Activated CD8-positive, alpha-beta memory T cell treated with anti-CD3 and anti-CD28 coated beads for 48 hours (primary cell): ENCODE measurements at places on chromosomes 6 and 20.

GRCh38 chr20:48421547-48421946 is 406.3 kb downstream of the PREX1 start:
- no peak for DNase-seq

DNA sequence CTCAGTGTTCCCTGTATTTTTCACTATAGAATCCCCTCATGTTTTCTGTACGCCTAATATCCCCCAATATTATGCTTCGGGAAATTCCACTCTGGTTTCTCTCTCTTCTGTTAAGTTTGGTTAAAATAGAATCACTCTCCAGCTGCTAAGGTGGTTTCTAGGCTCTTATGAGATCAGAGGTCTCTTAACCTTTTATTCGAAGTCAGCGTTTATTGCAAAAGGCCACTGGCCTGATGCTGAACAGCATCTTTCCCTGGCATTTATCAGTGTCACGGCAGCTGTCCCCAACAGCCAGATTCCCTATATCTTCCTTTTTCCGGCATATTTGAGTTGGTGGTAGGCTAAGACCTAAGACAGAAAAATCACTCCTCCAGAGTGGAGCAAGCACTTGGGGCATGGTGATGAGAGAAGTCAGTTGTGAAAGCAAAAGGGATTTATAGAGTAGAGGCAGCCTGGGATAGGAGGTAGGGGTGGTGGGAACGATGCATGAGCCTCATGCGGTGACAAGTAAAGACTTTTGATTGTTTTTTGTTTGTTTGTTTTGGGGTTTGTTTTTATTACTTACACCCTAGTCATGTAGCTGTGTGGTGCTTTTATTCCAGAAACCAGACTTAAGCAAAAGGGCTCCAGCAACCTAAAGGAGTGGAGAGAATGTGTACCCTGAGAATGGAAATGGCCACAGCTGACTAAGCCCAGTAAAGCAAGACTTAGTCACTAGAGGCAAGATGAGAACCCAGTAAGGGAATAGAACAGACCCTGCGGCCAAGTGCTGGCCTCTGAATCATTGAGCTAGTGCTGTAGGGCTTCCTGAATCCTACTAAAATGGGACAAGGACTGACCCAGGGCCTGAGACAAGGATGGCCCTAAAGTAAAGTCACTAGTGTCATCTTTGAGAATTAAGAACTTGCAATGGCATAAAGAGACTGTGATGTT is 233.0 kb upstream of the PRND start:
- DNase-seq = no peak

DNA sequence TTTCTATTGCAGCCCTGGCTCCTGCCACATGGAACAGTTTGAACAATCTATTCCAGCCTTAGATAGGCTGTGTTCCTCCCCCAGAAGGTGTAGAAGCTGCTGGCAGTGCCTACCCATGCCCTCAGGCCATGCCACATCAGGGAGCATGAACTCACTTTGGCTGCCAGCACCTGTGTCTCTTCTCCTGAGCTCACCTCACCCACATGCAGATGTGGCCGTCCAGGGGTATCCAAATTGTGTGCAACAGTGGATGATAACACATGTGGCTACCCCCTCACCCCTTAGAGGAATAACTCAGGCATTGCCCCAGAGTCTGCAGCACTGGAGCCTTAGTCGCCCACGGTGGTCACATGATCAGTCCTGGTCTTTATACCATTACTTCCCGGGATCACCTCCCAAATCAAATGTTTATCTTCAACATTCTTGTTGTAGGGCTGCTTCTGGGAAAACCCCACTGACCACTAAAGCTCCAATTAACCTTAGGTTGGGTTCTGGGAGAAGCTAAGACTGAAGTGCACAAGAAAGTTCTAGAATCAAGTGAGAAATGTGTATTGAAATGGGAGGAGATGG is 110.4 kb downstream of the BANF2 start:
- no peak for DNase-seq

DNA sequence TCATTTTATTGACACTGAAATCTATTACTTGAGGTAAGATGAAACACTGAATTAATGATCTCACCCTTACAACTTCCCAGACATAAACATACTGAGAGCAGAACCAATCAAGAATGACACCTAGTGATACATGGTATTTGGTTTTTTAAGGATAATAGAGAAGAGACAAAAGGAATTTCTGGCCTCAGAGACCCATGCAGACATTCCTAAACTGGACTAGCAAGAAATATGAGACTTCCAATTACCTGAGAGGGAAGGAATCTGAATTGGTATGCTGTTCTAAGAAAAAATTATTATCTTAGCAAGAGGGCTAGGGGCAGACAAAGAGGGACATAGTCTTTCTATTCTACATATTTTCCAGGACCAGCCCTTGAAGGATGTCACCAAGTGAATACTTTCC is 141.1 kb downstream of the BMP5 start:
- DNase-seq = no peak

DNA sequence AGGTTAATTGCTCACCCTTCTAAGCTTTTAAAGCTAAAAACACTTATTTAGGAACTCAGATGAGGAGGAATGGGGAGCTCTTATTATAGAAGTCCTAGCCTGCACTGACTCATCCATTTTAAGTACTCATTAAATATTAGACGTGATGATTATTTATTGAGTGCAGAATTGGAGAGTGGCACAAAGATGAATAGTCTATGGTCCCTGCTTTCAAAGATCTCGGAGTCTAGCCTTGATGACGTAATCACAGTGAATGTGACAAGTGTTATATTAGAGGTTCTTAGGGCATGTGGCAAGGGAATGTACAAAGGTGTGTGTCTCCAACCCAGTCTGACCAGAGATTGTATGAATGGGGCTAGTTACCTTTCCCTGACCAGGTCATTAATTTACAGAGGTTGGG is 68.7 kb upstream of the CD83 start:
- DNase-seq = no peak

GRCh38 chr6:13910443-13910842 is 14.3 kb upstream of the RNF182 start:
- DNase-seq = no peak

GRCh38 chr20:43725666-43726065 is 1.1 kb downstream of the GTSF1L start:
- no peak for DNase-seq

DNA sequence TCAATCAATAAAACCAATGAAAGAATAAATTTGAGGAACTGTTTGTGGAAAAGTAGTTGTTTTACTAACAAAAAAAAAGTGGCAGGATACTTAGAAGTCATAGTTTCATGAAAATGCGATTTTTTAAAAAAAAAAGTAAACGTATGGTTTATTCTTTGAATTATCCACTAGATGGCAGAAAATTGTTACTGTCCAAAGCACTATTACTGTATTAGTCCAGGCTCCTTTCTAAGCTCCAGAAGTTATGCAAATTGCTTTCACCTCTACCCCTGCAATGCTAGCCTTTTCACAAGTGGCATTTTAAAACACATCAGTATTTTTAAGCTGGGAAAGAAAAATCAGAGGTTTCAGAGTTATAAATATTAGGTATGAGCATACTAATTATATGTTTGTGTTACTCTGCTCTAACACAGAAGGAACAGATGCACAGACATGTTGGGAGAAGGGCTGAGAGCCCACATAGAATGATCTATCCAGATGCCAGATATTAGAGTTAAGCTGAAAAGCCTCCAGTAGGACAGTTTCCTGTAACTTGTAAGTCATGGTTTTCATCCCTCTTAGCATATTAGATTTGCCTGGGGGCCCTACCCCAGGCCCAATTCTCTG is 63.9 kb downstream of the FHL5 start:
- DNase-seq = no peak

DNA sequence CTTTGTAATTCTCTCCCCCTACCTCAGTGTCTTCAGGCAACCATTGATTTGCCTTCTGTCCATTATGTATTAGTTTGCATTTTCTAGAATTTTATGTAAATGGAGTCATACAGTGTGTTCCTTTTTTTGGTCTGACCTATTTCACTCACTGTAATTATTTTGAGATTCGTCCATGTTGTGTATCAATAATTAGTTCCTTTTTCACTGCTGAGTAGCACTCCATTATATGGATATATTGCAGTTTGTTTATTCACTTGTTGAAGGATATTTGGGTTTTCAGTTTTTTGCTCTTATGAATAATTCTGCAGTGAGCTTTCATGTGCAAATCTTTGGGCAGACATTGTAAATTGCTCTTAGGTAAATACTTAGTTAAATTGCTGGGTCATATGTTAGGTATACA is 97.1 kb downstream of the CTNNBL1 start:
- DNase-seq = no peak

DNA sequence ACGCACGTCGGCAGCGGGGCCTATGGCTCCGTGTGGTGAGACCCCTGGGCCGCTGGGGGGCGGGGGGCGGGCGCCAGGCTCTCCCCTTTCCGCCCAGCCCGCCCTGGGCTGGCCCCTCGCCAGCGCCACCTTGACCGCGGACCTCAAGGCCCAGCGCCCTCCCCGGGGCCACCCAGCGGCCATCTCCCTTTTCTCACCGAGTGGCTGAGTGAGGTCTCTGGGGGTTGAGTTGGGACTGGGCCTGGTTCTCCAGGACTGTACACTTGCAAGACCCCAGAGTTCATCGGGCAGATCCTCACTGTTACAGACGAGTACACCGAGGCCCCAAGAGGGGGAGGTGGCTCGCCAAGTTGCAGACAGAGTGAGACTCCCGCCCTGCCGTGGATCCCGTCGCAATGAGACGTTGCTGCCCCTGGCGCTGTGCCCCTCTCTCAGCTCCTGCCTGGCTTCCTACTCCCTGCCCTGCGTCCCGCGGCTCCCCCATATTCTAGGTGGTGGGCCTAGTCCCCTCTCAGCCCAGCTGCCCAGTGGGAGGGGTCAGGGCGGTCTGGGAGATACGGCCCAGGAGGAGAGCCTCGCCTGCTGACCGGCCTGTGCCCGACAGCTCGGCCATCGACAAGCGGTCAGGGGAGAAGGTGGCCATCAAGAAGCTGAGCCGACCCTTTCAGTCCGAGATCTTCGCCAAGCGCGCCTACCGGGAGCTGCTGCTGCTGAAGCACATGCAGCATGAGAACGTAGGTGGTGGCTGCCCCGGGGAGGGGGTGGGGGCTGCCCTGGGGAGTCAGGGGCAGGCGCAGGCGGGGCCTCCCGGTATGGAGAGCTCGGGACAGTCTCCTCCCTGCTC is 576 bp downstream of the MAPK13 start:
- DNase-seq = peak; percentile 40

DNA sequence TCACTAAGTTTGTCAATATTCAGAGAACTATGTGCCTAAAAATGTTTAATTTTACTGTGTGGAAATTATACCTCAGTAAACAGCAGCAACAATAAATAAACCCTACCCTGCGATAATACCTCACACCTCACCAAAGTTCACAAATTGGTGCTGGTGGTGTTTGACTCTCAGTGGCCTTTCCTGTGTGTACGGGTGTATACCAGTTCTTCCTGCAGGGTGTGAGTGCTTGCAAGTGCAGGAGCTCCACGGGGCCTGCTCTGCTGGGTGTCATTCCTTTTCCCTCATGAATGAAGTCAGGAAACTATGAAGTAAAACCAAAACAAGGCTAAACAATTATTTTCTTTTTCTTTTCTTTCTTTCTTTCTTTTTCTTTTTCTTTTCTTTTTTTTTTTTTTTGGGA is 4.1 kb upstream of the ENPP5 start:
- no peak for DNase-seq

DNA sequence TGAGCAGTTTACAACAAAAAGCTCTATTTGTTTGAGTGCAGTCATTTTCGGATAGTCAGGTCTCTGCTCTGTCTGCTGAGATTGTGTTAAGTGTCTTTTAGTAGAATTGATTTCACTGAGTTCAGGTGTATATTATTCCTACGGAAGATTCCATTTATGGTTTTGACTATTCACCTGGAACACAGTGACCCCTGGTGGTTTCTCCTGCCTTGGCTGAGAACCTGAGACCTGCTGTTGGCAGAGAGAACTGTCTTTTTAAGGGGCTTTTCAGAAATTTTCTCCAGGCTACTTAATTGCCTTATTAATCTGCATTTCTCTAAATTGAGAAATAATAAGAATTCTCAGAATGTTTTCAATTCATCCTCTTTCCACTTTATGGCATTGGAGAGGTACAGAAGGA is 508.0 kb downstream of the TBC1D32 start:
- no peak for DNase-seq
